CD4-positive, CD25-positive, alpha-beta regulatory T cell (primary cell): ENCODE measurements at places on chromosomes 5 and 9. TPM values are rescaled to one million over a fixed set of nuclear protein-coding genes. Genes with fewer than 3 reads are reported as not detected.

NCBP1 gene
- total RNA-seq = 47.4 TPM

TAF11L7 gene
- total RNA-seq = not detected

LCN10 gene
- 0.30 TPM for total RNA-seq

INSL4 gene
- total RNA-seq = not detected

CRB2 gene
- not detected for total RNA-seq

GRCh38 chr9:121050128-121050988 lies at the start of gene C5:
TSS of gene C5 (minus strand) at chr9:121050275. CDS start at chr9:121050246, 29 bp downstream.
- no peak for DNase-seq

- no peak for DNase-seq
Measured at GRCh38 chr5:44622331-44622730, 186.4 kb upstream of the MRPS30 start.

GRCh38 chr5:17105744-17106418 lies 111.5 kb upstream of the BASP1 start:
- no peak for DNase-seq
